ENCODE measurements at places on chromosomes 6 and 20.
A peak's percentile ranks its signal among the peaks of the same experiment; 100 is the strongest.

DNA sequence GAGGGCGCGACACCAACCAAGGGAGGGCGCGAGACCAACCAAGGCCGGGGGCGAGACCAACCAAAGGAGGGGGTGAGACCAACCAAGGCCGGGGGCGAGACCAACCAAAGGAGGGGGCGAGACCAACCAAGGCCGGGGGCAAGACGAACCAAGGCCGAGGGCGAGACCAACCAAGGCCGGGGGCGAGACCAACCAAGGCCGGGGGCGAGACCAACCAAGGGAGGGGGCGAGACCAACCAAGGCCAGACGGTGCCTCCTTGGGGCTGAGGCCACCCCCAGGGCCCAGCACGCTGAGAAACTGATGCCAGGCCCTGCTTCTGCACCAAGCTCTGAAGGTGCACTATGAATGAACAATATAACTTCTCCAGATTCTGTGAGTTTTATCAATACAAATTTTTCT, 87.2 kb downstream of the TAF4 start:
- DNase-seq, result no peak

GRCh38 chr6:112504621-112505020, 157.5 kb downstream of the RFPL4B start:
- DNase-seq, result no peak

GRCh38 chr6:121592261-121592935, 157.0 kb downstream of the GJA1 start:
- DNase-seq, result no peak

GRCh38 chr6:67287566-67287965, 1347.5 kb upstream of the ADGRB3 start:
- no peak for DNase-seq

DNA sequence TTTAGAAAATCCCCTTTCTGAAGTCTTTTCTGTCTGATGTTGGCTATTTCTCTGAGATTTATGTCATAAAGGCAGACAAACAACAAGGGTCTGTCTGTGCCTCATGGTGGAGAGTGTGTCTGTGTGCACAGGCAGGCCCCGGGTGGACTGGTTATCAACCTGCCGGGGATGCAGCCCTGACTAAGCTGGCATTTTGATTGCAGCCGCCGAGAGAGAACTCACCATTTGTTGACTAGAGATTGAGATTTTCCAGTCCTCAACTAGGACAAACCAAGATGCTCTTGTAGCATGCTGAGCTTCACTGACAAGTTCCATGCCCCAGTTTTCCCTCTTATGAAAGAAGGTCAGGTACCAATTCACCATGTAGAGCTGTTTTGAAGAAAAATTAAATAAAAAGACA, 363.6 kb upstream of the CNR1 start:
- no peak for DNase-seq

DNA sequence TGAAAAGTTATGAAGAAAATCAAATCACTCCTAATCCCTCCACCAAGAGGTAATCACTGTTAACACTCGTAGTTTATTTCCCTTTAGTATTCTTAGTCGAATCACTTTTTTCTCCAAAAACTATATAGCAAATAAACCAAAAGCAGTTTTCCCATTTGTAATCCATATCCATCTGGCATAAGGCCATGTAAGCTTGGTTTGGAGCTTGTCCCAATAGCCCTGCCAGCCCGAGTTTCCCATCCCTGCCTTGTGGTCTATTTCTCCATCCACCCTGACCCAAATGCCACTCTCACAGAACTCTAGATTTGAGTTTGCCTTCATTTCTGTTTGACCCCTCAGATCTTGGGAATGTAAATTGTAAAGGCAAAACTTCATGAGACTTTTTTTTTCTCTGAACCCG, 71.8 kb upstream of the DSP start:
- no peak for DNase-seq

GRCh38 chr20:3823881-3824280, 3.5 kb downstream of the AP5S1 start:
- no peak for DNase-seq

GRCh38 chr6:161370880-161371279, 97.0 kb upstream of the AGPAT4 start:
- peak; percentile 53 for DNase-seq

- peak; percentile 3 for DNase-seq
Measured at GRCh38 chr6:13203145-13203544, 125.2 kb downstream of the TBC1D7 start.

GRCh38 chr6:163728442-163729126, 314.1 kb downstream of the QKI start:
- no peak for DNase-seq

- DNase-seq, result no peak
Measured at GRCh38 chr20:37336369-37337207, 9.4 kb upstream of the SRC start.

- DNase-seq, result no peak
Measured at GRCh38 chr6:106773522-106773921, 144.1 kb downstream of the QRSL1 start.

DNA sequence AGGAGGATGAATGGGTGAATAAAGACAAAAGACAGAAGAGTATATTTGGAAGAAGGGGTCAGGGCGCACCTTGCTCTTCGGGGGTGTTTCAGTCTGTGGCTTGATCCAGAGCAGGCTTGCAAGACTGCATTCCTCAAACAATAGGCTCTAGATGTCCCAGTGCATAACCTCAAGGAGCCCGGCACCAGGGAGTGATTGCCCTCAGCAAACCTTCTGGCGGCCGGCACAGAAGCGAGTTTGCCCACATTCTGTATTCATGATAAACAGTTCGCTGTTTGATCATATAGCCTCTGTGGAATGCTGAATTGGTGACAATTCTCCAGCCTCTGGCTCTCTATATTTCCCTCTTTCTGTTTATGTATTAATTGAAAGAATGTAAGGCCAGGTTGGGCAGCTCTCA, 29.7 kb upstream of the HLA-DRB5 start:
- no peak for DNase-seq

- DNase-seq, result no peak
Measured at GRCh38 chr6:47203266-47203937, 106.3 kb downstream of the TNFRSF21 start.

GRCh38 chr6:2063547-2063946, 181.9 kb downstream of the GMDS start:
- DNase-seq, result no peak

DNA sequence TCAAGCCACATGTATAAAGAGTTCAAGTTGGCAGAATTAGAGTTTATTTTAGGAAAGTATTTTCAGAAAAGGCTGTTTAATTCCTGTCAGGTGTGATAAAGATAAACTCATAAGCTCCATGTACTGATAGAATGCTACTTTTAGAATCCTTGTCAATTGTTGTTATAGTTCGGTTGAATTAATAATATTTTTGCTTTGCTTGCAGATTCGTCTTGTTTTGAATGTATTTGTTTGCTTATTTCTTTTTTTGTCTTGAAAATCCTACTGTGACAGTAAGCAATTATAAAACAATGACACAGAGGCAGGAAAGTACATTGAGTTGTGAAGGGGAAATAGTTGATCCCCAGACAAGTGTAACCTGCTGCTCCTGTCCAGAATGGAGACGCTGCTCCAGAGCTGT, 333.9 kb upstream of the PLCB4 start:
- no peak for DNase-seq

GRCh38 chr6:147704691-147705090, 196.2 kb downstream of the SAMD5 start:
- no peak for DNase-seq

GRCh38 chr6:92944132-92944531, 475.2 kb downstream of the EPHA7 start:
- DNase-seq, result no peak

DNA sequence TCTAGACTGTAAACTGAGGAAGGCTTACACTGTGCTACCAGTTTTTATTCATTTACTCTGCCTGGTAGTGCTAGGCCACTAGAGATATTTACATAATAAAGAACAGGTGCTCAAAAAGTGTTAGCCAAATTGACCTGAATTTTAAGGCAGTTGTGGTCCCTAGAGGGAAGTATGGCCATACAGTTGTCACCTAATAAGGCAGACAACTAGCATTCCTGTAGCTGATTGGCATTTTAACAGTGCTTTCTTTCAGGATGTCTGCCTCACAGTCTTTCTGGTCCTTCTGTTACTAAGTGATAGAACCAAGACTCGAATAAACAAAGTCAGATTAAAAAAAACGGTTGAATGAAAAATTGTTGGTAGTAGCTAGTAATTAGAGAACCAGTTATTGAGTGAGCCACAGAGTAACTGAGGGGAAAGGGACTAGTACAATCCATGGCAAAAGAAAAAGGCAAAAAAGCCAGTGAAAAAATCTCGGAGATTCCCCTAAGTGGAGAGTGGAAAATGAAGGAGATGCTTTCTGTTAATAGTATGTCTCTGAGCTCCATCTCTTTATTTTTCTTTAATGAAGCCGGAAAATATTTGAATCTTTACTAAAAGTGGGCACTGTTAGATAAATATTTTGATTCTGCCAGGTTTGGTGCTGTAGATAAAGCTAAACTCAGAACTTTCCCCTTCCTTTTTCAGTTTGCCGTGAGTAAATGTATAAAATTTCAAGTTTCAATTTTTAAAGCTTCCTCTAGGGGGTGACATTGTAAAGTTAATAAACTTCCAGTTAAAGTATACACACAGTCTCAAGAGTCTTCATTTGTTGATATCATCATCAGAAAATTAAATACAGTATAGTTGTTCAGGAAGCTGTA, 9.1 kb downstream of the VTA1 start:
- DNase-seq, result peak; percentile 3

DNA sequence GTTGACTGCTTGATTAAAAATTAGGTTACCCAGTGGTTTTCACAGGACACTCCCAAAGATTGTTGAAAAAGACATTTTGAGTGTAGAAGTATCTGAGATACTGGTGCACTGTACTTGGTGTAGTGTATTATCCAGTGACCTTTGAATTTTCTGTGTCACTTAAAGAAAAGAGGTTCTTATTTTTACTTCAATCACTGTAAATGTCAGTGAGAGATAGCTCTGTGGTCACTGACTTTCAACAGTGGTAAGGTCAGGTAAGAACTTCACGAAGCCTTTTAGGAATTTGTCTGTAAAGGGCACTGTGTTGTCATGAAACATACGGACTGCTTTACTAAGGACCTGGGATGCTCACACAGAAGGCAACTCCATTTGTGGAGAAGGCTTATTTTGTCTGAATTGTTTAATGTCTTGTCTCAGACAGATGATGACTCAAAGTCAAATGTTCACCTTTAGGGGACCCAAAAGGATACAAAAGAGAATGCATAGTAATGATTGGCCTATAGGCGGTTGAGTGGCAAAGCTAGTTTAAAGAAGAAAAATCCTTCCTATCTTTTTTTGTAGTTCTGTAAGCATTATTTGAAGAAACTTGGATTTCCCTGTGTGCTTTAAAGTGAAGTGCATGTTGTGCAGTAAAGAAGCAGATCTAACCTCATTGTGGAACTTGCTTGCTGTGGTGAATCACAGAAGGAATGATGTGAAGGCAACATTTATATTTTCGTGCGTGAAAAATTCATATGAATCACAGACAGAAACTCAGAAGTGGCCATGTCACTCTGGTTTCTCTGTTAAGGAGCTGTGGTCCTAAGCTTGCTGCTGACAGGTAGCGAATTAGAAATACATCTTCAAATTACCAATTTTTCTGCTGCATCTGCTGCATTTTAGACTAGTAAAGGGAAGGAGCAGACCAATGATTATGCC, 47.3 kb downstream of the ZFAND3 start:
- no peak for DNase-seq

DNA sequence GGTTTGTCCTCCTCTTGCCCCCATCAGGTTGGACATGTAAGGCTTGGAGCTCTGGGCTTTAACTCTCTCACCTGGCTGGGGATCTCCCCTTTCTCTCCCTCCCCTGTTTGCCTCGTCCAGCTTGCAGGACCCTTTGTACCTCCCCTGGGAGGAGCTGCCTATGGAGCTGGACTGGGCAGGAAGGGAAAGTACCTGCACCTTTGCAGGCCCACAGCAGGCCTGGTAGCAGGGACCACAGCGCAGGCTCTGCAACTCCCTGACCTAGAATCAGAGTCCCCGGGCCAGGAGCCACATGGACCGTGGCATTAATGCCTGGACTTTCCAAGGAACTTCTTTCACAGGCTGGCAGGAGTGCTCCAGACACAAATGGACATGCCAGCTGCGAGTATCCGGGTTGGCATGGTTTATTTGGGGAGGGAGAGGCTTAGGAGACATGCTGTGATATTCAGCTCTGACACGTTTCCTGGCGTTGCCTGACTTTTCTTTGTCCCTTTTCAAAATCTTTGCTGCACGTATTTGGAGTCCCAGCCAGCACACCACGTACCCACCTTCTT, 268.5 kb upstream of the EXOC2 start:
- no peak for DNase-seq

- no peak for DNase-seq
Measured at GRCh38 chr20:45341579-45341938, 6.7 kb downstream of the SDC4 start.

DNA sequence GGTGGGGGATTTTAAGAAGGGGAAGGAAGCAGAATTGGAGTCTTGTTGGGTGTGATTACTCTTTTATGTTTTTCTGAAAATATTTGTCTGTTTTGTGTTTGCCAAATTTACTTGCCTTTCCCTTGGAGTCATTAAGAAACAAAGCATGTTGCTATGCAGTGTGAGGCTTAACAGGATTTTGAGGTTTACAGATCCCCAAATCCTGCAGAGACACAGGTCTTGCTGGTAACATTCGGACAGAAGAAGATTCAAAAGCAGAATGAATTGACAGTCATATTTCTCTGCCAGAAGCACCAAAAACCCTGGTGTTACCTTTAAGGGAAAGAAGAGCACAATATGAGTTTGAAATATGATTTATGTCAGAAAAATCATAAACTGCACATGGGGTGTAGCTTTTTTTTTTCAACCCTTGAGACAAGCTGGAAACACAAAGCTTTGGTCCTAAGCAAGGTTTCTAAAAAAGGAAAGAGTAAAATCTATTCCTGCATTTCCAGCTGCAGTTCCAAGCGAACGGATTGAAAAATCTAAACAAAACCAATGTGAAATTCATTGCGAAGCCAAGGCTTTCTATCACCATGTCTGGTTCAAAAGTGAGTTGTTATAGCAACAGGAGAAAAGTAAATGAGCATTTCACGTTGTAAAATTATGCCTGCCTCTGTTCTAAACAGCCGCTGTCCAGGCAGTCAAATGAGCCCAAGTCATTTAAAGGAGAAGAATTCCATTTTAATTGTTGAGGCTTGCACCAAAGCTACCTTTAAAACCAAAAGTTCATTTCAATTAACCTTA, 358.9 kb upstream of the SASH1 start:
- no peak for DNase-seq

- DNase-seq, result no peak
Measured at GRCh38 chr20:24605937-24606455, 136.6 kb downstream of the SYNDIG1 start.

DNA sequence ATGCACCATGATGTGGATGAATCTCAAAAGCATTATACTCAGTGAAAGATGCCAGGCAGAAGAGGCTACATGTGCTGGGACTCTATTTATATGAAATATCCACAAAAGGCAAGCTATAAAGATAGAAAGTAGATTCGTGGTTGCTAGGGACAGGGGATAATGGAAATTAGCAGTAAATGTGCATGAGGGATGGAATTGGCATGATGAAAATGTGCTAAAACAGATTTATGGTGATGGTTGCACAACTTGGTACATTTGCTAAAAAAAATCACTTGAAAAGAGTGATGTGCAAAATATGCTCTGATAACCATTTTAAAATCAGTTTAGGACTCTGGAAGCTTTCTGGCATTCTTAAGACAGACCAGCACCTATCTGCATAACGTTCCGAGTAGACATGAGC, 61.6 kb downstream of the ALDH8A1 start:
- DNase-seq, result no peak
